ENCODE measurements at places on chromosomes 2 and 18.
A peak's percentile ranks its signal among the peaks of the same experiment; 100 is the strongest.

- no peak for DNase-seq
These were observed 268.7 kb upstream of the SETBP1 start for GRCh38 chr18:44411976-44412375.

DNA sequence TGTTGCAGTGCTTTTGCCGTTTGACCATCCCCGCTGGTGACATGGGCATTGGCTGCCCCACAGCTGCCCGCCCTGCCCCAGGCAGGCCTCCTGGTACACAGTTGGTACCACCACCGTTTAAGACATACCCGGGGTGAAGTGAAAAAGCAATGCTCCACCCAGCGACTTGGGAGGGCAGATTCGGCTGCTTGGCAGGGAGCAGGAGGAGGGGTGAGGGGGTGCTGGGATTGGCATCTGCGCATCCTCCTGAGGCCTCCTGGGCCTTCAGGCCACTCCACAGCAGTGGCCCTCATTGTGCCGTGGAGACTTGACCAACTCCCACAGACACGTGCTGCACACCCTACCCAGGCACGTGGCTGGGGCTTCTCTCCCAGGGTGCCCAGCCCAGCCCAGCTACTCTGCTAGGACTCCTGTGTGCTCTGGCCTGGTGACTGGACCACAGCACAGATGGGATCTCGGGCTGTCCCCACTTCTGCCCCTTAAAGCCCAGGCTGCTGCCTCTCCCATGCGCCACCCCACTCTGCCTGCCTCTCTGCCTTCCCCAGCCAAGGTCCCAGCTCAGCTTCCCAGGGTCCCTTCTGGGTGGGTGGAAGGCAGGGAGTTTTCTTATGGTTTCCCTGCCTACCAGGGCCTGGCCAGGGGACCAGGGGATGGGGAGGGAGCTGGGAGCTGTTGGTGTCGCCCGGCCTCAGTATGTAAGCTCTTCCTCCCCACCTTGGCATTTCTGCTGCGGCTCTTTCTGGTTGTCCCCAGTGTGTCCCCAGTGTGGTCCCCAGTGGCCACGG lies 157.0 kb upstream of the HS6ST1 start:
- no peak for DNase-seq

DNA sequence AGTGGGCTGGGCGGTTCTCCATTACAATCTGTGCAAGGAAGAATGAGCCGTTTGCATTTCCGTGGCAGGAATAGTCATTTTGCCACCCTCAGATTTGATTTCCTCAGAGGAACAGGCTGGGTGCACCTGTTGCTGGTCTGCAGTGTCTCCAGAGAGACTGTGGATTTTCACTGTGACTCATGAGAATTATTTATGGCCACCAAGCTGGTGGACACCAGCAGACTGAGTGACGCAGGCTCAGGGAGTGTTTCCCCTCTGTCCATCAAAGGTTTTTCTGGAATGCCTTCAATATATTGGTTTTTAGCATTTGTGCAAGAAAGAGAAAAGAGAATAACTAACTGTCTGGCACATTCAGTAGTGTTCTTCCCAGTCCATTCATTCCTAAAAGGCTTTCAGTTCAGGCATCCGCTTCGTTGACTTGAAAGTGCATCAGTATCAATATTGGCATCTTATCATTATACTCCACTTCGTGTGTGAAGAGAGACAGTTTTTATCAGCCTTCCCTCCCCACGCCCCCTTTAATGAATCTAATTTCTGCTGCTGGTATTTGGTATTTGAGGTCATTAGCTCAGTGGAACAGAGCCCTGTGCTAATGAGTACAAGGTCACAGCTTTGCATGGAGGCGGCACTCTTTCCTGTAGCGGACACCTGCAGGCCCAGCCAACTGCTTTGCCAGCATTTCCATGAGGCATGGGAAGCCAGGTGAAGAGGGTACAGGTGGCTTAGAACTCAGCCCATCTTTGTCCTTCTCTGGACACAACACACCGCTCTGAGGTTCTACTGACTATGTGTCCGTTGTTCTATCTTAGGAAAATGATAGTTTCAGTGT lies 39.9 kb downstream of the PRKCE start:
- DNase-seq, result no peak

GRCh38 chr2:134361648-134362047 lies 107.8 kb downstream of the MGAT5 start:
- DNase-seq, result no peak

DNA sequence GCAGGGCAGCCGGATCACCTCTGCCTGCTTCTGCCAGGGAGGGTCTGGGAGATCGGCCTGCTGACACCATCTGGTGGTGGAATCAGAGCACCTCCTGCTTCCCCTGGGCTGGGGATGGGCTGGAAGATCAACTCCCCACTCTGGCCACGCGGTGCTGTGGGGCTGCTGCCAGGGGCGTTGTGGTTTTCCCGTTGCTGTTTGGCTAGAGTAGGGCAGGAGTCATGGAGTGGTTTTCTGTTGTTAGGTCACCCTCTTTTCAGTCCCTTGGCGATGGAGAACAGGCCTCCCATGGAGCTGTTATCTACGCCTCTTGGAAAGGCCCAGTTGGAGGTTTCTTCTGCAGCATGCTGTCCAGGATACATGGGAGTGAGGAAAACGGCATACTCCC lies 15.2 kb downstream of the BCL2L11 start:
- DNase-seq, result no peak

GRCh38 chr2:138086576-138086975 lies 122.3 kb downstream of the HNMT start:
- DNase-seq, result no peak

DNA sequence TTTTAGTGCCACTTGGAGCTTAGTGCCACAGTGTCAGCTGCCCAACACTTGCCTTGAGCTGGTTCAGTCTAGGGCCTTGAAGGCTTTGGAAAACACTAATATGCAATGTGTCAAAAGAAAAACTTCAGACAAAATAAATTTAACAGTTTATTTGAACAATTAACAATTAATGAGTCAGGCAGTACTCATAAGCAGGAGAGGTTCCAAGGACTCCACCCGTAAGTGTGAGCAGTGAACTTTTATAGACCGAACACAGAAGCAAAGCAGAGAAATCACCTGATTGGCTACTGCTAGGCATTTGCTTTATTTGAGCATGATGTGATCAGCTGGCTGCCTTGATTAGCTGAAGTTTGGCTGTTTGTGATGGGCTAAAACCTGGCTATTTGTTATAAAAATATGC lies 49.5 kb upstream of the TBC1D8 start:
- no peak for DNase-seq

- DNase-seq, result peak; percentile 14
These were observed 244.6 kb downstream of the BCL2 start for GRCh38 chr18:63074981-63075404.

- no peak for DNase-seq
These were observed 509.5 kb downstream of the PARD3B start for GRCh38 chr2:205054789-205055188.

- DNase-seq, result no peak
These were observed 46.0 kb upstream of the SEC11C start for GRCh38 chr18:59093668-59094067.

- no peak for DNase-seq
These were observed 2.9 kb upstream of the MGAT5 start for GRCh38 chr2:134250840-134251461.

DNA sequence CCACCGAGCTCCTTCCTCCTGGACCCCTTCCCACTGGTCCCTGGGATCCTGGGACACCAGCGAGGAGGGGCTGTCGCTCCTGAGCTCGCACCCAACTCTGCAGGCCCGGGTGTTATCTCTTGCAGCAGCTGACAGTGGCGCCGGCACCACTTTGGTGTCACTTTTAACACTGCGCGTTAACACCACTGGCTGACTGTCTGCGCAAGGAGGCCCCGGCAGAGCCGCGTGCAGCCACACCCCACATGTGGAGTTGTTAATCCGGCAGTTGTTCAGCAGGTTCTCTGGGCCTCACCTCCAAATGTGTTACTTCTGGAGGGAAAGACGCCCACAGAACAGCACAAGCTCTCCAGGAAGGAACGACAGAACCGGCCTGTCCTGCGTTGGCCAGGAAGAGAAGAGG lies 155.0 kb upstream of the GLI2 start:
- no peak for DNase-seq

DNA sequence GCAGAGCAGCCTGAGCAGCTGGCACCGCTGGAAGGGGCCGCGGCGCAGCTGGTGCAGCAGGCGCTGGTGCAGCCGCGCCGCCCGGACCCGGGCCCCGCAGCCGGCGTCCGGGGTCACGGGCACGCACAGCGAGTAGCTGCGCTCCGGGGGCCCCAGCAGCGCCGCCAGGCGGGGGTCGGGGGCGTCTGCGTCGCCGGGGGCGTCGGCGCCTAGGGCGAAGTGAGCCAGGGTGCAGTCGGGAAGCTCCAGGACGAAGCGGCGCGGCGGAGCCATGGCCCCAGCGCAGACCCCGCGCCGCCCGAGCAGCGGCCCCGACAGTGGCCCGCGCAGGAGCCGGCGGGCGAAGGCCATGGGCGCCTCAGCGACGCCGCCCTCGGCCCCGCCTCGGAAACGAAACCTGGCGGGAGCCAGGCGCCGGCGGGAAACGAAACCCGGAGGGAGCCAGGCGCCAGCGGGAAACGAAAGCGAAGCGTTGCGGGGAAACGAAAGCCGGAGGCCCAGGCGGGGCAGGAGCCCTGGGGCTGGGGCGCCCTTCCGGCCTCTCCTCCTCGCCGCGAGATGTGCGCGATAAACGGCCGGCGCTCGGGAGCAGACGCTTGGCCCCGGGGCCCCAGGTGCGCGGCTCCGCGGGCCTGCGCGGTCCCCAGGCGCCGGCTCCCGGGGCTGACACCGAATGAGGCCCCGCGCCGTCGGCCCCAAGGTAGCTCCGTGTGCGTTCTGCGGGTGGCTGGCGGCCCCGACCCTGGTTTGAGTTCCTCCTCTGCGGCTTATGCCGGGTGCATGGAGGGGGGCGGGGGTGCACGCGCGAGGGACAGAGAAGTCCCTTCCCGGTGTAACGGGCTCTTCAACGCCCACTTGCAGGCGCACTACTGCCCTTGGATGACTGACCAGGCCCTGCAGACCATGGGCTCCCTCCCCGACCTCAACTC lies at the start of gene CMPK2:
CMPK2 (minus strand) TSS at position 562 of the 929 bp plus-strand sequence; CDS start at position 351, 211 bp downstream.
- no peak for DNase-seq

DNA sequence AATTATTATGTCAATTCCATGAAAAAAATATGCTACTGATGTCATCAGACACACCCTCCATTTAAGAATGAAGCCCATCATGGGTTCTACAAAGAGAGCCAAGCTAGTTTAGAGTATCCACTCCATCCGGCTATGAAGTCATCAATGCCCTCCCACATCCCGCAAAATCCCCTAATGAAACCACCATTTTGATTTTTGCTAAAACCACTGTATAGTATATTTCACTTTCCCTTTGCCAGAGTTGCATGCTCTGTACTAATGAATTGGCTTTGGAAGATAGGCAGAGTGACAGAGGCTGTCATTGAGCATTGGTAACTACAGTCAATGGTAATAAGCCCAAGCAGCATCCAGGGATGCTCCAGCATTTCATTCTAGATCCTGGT lies 118.6 kb downstream of the ANKRD44 start:
- no peak for DNase-seq

GRCh38 chr2:100409975-100410647 lies 7.4 kb downstream of the CHST10 start:
- no peak for DNase-seq

DNA sequence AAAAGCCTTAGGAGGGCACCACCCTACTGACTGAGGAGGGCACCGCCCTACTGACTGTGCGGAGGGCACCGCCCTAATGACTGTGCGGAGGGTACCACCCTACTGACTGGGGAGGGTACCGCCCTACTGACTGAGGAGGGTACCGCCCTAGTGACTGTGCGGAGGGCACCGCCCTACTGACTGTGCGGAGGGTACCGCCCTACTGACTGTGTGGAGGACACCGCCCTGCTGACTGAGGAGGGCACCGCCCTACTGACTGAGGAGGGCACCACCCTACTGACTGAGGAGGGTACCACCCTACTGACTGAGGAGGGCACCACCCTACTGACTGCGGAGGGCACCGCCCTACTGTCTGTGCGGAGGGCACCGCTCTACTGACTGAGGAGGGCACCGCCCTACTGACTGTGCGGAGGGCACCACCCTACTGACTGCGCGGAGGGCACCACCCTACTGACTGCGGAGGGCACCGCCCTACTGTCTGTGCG lies 150.2 kb upstream of the NFATC1 start:
- no peak for DNase-seq

- DNase-seq, result no peak
These were observed 213.9 kb upstream of the ITGA4 start for GRCh38 chr2:181243319-181243718.

GRCh38 chr2:96527286-96528005 lies 9.1 kb upstream of the ARID5A start:
- no peak for DNase-seq

- DNase-seq, result no peak
These were observed 48.6 kb downstream of the NRP2 start for GRCh38 chr2:205730701-205731582.

DNA sequence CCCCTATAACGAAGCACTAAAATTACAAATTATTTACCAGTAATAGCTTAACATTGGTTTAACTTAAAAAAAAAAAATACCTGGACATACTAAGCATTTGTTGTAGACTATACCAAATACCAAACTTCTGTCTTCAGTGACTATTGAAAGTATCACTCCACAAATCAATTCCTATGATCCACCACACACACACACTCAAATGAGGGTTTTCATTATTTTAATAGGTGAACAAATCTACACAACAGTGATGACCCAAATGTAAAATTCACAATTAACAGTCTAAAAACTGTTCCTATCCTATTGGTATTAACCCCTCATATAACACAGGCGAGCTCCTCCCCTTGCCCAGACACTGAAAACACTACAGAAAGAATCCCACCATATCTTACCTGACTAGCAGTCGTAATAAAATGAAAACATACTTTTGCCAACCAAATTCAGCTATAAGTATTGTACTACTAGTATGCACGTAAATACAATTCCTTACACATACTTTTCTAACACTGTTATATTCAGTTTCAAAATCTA lies 2.5 kb downstream of the SP3 start:
- DNase-seq, result no peak

DNA sequence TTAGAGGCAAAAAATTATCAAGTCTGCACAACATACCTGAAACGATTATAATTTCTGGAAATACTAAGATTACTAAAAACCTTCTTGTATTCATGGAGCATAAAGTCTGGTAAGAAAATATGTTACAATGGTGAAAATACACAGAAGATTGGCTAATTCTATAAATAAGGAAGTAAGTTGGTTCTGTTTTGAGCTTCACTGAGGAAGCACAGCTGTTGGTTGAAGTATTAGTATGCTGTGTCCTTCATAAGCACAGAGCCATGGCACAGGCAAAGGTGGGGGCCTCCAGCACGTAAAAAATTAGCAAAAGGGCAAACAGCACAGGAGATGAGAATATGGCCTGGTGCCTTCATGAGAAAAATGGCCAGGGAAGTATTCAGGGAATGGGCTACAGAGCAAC lies 40.4 kb upstream of the ANKRD62 start:
- DNase-seq, result no peak

GRCh38 chr2:157830696-157831570 lies 45.2 kb downstream of the ACVR1 start:
- DNase-seq, result peak; percentile 45

GRCh38 chr18:13500227-13500865 lies 226.0 kb downstream of the FAM210A start:
- no peak for DNase-seq

- DNase-seq, result no peak
These were observed 339.3 kb downstream of the HRH4 start for GRCh38 chr18:24799720-24800119.

DNA sequence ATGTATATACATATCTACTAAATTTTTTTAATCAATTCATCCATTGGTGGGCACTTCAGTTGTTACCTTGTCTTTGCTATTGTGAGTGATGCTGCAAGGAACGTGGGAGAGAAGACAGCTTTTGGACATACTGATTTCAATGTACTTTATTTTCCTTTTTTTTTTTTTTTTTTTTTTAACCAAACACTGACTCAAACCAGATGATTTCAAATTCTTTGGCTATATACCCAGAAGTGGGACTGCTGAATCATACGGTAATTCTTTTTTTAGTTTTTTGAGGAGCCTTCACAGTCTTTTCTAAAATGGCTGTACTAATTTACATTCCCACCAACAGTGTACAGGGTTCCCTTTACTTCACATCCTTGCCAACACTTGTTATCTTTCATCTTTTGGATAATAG lies 204.7 kb downstream of the INSIG2 start:
- DNase-seq, result no peak
